ENCODE measurements at places on chromosomes 12 and 14.
A peak's percentile ranks its signal among the peaks of the same experiment; 100 is the strongest.

GRCh38 chr12:62657363-62657632, 190.7 kb downstream of the MON2 start:
- no peak for DNase-seq

DNA sequence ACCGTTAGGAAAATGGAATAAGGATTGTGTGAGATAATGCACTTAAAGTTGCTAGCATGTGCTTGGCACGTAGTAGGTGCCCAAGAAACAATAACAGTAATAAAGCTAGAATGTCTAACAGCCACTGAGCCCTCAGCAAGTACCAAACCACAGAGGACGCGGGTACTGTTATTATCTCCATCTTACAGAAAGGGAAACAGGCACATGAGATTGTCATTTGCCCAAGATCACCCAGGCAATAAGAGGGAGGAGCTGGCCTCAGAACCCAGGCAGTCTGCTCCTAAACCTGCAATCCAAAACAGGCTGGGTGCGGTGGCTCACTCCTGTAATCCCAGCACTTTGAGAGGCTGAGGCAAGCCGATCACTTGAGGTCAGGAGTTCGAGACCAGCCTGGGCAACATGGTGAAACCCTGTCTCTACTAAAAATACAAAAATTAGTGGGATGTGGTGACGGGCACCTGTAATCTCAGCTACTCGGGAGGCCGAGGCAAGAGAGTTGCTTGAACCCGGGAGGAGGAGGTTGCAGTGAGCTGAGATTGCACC, 5.1 kb upstream of the SDS start:
- DNase-seq, result no peak

GRCh38 chr12:42969355-42969754, 379.8 kb upstream of the PRICKLE1 start:
- no peak for DNase-seq

DNA sequence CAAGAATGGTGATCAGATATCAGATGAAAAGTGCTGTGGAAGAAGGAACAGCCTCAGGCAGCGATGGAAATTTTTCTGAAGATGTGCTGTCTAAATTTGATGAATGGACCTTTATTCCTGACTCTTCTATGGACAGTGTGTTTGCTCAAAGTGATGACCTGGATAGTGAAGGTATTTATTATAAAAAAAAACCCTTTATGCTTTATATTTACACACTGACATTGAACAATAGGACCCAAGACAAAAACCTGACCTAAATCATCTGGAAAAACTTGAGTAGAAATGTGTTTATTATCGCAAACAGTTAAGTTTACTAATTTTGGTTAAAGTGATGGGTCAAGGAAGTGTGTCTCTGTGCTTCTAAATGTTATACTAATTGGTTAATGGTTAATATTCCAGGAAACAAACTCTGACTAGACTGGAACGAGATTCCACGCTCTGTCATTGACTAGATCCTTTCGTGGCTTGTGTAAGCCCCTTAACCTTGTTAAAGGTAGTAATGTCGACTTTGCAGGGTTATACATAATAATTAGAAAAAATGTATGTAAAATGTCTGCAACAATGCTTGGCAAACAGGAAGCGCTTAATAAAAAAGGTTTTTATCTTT, 62.7 kb downstream of the LRRK2 start:
- no peak for DNase-seq

GRCh38 chr12:109723311-109723881, 9.8 kb downstream of the FAM222A start:
- DNase-seq, result peak; percentile 44

GRCh38 chr12:130765186-130765659, 49.1 kb upstream of the RIMBP2 start:
- DNase-seq, result no peak

DNA sequence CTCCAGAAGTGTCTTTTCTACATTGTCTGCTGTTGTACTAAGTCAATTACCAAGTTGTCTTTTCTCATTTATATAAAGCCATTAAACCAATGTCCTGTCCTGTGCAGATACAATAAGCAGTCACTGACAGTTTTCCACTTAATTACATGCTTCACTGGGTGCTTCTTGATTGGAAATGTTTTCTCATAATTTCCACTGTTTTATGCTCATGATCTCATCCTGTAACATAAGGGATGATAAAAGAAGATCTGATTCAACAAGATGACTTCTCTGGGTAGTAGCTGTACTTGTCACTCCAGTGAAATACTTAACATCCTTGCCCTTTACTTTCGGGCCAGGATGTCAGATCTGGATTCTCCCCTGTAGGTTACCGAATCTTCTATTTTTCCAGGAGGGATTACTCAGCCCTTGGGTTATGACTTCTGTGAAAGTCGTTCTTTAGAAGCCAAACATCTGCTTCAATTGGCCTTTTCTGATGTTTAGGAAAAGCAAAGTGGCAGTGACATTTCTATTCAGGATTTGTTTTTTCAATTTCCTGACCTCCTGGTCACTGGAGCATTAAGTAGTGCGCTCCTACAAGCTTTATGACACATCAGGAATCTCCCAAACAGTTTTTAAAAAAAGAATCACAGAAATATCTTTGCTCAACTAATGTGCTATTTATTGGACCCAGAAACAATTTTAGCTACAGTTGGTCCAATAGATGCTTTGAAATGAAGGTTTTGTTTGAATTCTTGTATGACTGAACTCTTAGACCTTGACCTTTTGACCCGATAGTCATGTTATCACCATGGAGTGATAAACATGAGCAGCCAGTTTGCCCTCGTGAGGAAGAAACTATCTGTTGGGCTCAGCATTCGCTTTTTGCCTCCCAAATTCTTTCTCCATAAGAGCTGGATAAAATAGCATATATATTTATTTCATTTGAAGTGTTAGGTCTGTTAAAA, 234.5 kb upstream of the SSTR1 start:
- DNase-seq, result no peak

GRCh38 chr14:68564826-68565759, 227.8 kb downstream of the ZFP36L1 start:
- DNase-seq, result no peak

- no peak for DNase-seq
Observed at GRCh38 chr14:22802860-22803686, 12.2 kb downstream of the SLC7A7 start.

- DNase-seq, result no peak
Observed at GRCh38 chr12:130573766-130574165, 142.3 kb downstream of the RIMBP2 start.

- DNase-seq, result no peak
Observed at GRCh38 chr14:65946494-65946893, 534.0 kb downstream of the FUT8 start.

- peak; percentile 13 for DNase-seq
Observed at GRCh38 chr12:105933671-105934665, 204.8 kb downstream of the NUAK1 start.

DNA sequence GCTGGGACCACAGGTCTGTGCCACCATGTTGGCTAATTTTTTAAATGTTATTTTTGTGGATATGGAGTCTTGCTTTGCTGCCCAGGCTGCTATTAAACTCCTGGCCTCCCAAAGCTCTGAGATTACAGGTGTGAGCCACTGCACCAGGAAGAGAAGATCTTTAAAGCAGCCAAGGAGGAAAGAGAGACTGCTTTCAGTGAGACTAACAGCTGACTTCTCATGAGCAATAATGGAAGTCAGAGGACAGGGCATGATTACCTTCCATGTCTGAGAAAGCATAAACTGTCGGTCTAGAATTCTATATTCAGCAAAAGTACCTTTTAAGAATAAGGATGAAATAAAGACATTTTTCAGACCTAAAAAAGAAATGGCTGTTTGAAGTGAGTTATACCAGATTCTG, 57.3 kb upstream of the CHGA start:
- DNase-seq, result no peak

DNA sequence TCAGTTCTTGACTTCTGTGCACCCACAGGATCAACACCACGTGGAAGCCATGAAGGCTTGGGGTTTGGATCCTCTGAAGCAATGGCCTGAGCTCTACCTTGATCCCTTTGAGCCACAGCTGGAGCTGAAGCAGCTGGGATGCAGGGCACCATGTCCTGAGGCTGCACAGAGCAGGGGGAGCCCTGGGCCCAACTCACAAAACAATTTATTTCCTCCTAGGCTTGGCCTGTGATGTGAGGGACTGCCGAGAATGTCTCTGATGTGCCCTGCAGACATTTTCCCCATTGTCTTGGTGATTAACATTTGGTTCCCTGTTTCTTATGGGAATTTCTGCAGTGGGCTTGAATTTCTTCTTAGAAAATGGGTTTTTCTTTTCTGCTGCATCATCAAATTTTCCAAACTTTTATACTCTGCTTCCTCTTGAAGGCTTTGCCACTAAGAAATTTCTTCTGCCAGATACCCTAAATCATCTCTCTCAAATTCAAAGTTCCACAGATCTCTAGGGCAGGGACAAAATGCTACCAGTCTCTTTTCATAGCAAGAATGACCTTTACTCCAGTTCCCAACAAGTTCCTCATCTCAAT, 288.2 kb downstream of the CCDC59 start:
- DNase-seq, result no peak

DNA sequence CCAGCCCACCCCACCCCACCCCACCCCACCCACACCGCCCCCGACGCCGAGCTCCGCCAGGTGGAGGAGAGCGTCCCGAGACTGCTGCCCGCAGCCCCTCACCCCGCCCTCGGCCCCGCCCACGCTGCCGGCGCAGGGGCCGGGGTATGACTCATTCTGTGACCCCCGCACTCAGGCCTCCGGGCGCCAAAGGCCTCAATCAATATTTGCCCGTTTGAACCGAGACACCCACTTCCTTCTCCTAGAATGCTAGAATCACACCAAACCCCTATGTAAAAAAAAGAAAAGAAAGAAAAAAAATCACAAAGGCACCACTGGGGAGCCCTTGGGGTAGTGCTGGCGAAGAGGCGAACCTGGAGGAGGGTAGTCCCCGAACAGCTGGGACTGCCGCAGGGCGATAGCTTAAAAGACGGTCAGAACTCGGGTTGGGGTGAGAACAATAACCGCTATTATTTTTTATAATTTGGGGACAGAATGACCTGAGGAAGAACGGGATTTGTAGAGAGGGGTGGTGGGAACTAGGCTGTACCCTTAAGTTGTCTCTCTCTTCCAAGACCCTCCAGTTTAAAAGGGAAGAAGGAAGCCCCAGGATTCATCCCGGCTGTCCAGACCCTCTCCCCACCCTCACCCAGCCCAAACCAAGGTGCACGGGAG, 894 bp downstream of the KRT8 start:
- DNase-seq, result peak; percentile 46

DNA sequence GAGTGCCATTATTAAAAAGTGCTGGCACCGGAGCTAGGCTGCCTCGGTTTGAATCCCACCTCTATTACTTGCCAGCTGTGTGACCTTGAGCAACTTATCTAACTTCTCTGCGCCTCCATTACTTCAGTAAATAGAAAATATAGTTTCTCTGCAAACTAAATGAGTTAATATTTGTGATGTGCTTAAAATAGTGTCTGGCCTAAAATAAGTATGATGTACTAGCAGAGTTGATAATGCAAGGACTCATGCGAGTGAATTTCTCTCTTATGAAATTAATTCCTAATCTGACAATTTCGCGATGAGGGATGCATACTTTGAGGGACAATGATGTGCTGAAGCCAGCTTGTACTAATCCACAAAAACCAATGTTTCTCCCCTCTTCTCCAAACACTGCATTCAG, 180.8 kb upstream of the NTF3 start:
- no peak for DNase-seq

GRCh38 chr14:100586403-100587085, 673 bp downstream of the BEGAIN start:
- peak; percentile 39 for DNase-seq

GRCh38 chr12:64824130-64824499, 332 bp upstream of the TBC1D30 start:
- DNase-seq, result no peak

GRCh38 chr12:97903356-97903755, 440.8 kb downstream of the RMST start:
- DNase-seq, result no peak

DNA sequence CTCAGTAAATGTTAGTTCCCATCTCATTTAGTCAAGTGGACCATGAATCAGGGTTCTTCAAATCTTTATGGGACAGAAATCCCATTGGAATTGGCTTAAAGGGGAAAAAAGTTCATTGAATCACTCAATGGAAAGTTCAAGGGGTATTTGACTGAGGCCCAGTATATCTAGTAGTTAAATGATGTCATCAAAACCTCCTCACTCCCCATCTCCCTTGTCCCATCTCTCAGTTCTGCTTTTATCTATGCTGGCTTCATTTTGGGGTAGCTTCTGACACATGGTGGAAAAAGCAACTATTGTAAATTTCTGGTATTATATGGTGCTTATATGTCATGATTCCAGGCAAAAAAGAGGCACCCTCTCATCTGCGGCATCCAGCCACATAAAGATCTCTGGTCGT, 51.9 kb downstream of the DAAM1 start:
- DNase-seq, result no peak

DNA sequence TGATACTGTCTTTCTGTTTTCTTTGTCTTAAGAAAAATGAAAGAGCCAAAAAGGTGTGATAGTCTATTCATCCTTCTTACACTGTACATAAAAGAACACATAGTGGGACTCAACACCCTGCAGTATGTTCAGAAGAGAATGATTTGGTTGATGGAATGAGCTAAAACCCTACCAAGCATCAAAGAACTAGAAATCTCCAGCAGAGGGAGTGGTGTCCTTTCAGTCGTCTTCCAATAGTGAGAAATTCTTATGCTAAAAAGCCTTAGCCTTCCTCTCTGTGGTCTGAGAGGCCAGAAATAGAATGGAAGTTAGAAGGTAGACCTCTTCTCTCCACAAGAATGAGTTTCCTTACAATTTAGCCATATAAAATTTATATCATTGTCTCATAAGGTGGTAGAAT, 393.4 kb upstream of the SEL1L start:
- DNase-seq, result no peak

DNA sequence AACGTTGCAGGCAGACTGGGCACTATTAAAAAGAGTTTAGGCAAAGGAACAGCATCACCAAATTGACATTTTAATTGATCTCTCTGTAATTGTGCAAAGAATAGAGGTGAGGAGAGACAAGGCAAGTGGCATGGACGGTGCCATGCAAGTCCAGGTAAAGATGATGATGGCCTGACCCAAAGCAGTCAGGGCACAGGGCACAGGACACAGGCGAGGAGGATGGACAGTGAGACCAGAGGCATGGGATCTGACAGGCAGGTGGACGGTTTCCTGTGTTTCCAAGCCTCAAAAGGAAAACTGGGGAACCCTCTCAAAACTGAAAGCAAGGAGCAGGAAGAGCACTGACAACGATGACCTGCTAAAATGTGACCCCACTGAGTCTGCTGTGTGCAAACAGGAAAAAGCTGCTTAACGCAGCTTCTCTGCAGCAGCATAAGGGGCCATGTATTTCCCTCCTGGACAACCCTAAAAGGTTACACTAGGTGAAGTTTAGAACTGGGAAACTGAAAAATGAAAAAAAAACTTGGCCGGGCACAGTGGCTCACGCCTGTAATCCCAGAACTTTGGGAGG, 50.9 kb downstream of the CLIP1 start:
- no peak for DNase-seq

DNA sequence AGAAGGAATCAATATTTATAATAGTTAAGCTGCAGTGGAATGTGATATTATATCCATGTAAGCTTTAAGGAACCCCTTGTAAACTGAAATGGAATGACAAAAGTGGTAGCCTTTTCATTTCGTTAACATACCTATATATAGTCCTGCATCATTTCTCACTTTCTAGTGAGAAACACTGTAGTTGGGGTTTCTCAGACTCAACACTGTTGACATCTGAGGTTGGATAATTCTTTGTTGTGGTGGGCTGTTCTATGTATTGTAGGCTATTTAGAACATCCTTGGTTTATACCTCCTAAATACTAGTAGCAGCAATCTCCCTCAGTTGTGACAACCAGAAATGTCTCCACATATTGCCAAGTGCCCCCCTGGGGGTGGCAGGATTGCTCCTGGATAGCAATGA, 79.1 kb downstream of the RAD52 start:
- no peak for DNase-seq

GRCh38 chr14:101600891-101601605, 39.8 kb downstream of the DIO3 start:
- DNase-seq, result no peak
